GM13976 (cell line): ENCODE measurements at places on chromosomes 2 and 18.

DNA sequence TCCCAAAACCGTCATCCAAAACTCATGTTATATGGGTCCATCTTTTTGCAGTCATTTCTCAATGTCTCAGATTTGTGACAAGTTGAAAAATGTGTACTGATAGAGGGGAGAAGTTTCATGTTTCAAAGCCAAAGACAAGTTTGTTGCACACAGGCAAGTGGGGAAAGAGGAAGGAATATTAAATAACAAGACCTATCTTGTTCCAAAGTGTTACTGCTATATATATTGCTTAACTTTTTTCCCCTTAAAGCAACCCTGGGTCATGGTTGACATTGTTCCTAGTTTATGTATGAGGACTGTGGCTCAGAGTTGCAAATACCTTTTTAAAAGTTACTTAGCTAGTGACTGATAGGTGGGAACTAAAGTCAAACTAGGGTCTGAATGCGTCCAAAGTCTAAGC lies 1.7 kb downstream of the ITGA4 start:
- DNase-seq, result no peak

- DNase-seq, result no peak
These were observed 169.1 kb downstream of the ATAD2B start for GRCh38 chr2:23757686-23758433.

- no peak for DNase-seq
These were observed 92.4 kb downstream of the NCK2 start for GRCh38 chr2:105836840-105837692.

GRCh38 chr2:224865016-224865415 lies 148.9 kb upstream of the CCDC195 start:
- no peak for DNase-seq

GRCh38 chr18:51821610-51822009 lies 518.4 kb upstream of the DCC start:
- DNase-seq, result no peak

- peak; percentile 11 for DNase-seq
These were observed 516.7 kb downstream of the NR4A2 start for GRCh38 chr2:155815851-155816250.

GRCh38 chr2:216497382-216498069 lies 1.1 kb upstream of the RPL37A start:
- DNase-seq, result no peak

DNA sequence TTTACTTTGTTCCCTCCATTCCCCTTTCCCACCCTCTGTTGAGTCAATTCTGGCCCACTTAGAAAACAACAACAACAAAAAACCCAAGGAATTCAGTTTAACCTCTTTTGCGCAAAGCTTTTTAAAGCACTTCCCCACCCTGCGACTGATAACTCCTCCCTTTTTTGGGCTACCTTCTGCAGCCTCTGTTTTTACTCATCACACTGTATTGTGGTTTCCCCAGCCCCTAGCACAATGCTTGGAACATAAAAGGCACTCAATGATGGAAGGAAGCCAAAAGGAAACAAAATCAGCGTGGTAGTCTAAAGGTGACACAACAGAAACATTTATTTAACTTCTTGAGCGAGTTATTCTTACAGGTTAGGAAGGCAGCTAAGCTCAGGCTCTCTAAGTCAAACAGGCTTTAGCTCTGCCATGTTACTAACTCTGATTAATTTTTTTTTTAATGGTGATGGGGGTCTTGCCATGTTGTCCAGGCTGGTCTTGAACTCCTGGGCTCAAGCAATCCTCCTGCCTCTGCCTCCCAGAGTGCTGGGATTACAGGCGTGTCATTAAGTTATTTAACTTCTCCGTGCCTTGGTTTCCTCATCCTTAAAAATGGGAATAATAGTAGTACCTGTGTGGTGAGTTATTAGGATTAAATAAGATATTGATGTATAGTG lies 1.3 kb downstream of the CEP68 start:
- DNase-seq, result peak; percentile 71

DNA sequence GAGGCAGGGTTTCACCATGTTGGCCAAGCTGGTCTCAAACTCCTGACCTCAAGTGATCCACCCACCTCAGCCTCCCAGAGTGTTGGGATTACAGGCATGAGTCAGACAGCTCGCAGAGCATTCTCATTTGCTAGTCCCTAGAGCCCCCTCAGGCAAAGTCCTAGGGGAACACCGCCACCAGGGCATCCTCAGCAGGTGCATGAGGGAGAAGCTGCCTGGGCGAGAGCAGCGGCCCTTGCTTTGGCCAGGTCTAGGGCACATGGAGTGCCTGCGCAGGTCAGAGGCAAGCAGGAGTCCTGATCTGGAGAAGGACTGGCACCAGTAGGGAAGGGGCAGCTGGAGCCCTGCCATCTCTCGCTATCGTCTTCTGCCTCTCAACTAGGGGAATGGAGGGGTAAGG lies 32.4 kb downstream of the NGEF start:
- DNase-seq, result no peak

GRCh38 chr2:71813315-71813714 lies 334.3 kb downstream of the CYP26B1 start:
- DNase-seq, result no peak

GRCh38 chr2:230949966-230950873 lies 25.2 kb upstream of the GPR55 start:
- peak; percentile 67 for DNase-seq
